ENCODE measurements at places on chromosomes 1 and 21.

- no peak for DNase-seq
Measured at GRCh38 chr1:45542591-45542990, 8.0 kb upstream of the AKR1A1 start.

- DNase-seq, result peak; percentile 31
Measured at GRCh38 chr1:58290685-58291372, 255.7 kb downstream of the OMA1 start.

DNA sequence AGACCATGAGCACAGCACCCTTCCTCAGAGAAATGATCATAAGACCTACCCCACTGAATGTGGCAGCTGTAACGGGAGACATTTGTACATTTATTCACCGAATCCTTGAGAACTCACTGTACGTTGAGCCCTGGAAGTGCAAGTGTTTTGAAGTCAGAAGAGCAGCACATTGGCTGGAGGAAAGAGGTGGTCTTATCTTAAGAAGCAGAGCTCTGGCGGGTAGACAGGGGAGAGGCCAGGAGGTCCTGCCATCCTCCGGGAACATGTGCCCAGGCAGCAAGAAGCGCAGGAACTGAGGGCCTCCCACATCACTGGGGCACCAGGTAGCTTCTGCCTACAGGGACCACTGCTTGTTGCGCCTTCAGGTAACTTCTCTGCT lies 169.2 kb upstream of the IRF2BP2 start:
- DNase-seq, result no peak

DNA sequence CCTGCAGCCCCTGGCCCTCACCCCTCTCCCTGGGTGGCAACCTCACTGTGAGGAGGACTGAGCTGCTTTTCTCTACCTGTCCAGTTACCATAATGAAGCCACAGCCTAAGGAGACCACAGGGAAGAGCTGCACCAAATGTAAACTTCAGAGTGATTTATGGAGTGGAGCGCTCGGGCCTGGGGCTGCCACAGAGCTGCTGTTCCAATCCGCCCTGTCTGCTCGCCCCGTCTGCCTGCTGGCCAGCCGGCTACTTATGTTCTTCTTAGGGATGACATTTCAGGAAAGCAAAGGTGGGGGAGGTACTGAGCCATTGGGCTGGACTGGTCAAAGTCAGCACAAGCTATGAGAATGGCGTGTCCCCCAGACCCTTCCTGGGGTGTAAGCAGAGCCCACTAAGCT lies 17.9 kb downstream of the SYT6 start:
- DNase-seq, result no peak

GRCh38 chr1:235292790-235293189 lies 35.2 kb downstream of the ARID4B start:
- no peak for DNase-seq

DNA sequence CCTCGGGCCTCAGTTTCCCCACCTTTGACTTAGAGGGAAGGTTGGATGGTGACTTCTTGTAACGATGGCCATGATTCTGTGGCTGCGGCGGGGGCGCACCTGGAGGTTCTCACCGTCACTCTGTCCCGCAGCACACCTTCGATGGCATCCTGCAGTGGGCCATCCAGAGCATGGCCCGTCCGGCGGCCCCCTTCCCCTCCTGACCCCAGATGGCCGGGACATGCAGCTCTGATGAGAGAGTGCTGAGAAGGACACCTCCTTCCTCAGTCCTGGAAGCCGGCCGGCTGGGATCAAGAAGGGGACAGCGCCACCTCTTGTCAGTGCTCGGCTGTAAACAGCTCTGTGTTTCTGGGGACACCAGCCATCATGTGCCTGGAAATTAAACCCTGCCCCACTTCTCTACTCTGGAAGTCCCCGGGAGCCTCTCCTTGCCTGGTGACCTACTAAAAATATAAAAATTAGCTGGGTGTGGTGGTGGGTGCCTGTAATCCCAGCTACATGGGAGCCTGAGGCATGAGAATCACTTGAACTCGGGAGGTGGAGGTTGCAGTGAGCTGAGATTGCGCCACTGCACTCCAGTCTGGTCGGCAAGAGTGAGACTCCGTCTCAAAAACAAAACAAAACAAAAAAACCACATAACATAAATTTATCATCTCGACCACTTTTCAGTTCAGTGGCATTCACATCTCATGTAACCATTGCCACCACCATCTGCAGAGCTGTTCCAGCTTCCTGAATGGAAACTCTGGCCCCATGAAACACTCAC lies 2.1 kb upstream of the PFKL start:
- DNase-seq, result peak; percentile 95

DNA sequence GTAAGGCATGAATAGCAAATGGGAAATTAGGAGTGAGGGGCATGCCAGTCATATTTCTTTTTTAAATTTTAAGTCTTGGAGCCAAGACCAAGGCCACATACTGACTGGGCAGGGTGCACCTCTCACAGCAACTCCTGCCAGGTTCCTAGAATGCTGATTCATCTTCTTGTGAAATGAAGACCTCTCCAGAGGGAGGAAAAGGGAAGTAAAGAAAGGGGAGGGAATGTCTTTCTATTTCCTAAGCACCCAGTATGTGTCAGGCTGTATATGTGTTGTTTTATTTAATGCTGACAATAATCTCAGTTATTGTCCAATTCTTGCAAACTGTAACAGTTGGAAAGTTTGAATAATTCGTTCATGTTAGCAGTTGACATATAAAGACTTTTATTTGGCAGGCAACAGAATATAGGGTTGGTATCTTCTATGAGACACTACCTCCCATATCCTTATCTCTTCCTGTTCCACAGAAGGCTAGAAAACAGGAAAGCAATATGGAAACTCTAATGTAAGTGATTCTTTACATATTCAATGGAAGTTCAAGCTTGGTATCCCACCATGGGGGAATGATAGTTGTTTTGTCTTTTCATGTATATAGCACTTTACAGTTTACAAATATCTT lies 259.1 kb upstream of the USP24 start:
- peak; percentile 48 for DNase-seq

DNA sequence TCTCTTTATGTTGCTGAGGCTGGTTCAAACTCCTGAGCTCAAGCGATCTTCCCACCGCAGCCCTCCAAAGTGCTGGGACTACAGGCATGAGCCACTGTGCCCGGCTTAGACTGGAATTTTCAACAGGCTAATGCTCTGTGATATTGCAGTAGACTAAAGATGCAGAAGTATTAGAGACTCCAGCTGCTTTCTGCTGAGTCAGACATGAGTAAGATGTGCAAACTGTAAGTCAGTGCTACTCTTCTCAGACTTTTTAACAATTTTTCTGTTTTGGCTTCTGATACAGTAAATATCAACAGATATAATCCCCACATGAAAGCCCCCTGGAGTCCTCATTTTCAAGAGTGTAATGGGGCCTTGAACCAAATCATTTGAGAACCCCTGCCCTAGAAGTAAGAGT lies 29.3 kb upstream of the NLRP3 start:
- peak; percentile 42 for DNase-seq

DNA sequence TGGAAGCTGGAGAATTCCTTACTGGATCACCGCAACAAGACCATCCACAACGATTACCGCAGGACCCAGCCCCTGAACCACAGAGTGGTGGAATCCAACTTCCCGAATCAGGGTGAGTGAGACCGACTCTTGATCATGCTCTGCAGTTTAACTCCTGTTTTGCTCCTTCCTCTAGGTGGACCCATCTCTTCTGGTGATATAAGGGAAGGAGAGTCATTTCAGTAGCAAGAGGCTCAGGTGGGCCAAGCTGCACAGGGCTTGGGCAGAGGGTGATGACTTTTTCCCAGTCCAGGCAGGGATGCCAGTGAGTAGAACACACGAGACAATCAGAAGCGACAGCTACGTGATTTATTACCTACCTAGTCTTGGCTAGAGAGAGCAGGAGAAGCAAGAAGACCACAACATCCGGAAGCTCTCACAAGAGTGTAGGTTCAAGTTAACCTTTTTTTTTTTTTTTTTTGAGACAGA lies 25.2 kb downstream of the CA6 start:
- DNase-seq, result no peak

DNA sequence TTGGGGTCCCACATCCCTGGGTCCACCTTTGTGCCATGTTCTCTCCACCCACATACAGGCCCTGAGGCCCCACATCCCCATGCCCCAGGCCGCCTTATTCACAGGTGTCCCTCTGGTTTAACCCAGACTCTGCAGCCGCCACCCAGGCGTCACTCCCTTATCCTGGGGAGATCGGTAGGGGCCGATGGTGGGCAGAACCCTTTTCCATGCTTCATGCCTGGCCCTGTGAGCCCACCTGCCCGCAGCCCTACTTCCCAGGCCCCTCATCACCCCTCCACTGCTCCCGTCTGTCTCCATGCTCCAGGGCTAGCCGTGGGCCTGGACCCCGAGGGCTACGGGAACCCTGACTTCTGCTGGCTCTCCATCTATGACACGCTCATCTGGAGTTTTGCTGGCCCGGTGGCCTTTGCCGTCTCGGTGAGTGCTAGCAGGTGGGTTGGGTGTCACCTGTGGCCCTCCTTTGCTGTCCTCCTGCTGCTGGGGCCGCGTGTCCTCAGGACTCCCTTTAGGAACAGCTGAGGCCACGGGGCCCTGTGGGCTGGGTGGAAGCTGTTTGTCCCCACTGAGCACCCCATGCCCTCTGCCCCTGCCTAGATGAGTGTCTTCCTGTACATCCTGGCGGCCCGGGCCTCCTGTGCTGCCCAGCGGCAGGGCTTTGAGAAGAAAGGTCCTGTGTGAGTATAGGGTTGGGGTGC lies 12.2 kb downstream of the PSRC1 start:
- DNase-seq, result no peak

- no peak for DNase-seq
Measured at GRCh38 chr1:170735366-170736263, 71.7 kb downstream of the PRRX1 start.

- DNase-seq, result no peak
Measured at GRCh38 chr1:182145441-182145840, 83.9 kb upstream of the ZNF648 start.

DNA sequence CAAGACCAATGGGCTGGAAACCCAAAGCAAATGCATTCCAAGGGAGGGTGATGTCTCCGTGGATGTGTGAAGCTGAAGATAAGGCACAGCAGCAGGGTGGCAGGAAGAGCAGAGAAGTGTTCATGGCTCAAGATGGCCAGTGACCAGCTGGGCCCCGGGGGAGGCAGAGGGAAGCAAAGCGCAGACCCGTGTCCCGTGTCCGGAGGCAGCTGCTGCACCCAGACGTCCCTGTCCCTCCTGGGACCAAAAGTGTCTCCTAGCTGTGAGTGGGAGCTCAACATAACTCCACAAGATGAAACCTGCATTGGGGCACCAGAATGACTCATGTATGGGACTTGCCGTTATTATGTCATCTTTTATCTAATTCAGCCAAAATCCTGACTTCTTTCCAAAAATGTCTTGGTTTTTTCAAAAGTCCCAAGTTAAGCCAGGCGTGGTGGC lies 118.2 kb downstream of the RIPK4 start:
- DNase-seq, result peak; percentile 77

- no peak for DNase-seq
Measured at GRCh38 chr1:152020849-152021248, 16.0 kb downstream of the S100A11 start.

DNA sequence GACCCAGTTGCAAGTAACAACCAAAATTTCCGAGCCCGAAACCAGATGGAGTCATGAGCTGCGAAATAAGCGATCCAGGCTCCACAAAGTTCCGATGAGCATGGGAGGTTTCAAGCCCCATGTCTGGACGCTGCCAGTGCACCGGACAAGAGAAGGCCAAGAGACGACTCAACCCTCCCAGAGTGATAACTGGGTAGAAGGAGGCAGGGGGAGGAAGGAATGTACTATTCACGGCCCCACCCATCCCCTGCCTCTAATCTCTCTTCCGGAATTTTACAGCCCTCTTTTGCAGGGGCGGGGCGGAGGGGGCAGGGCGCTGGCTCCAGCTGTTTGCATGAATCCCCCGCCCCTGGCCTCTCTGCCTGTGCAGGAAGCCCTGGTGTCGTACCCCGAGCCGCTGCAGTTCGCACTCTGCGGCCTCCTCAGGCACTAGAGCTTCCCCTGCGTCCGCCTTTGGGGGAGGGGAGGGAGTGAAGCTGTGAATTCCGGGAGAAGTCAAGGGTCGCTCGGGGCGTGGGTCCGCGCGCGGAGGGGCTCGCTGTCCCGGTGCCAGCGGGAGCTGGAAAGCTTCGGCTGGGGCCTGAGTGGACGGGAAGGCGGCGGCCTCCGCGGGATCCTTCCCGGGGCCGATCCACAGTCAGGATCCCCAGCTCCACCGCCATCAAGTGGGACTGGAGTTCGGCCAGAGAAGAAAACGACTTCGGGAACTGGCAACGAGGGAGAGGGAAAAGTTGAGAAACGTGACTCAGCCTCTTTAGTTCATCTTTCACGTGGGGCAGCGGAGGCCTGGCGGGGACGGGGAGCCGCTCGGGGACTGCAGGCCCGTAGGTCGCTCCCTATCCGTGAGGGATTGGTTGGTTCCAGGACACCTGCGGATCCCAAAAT lies 6.3 kb upstream of the PTP4A2 start:
- peak; percentile 88 for DNase-seq

GRCh38 chr1:55938376-55938850 lies 641.0 kb downstream of the PLPP3 start:
- no peak for DNase-seq

DNA sequence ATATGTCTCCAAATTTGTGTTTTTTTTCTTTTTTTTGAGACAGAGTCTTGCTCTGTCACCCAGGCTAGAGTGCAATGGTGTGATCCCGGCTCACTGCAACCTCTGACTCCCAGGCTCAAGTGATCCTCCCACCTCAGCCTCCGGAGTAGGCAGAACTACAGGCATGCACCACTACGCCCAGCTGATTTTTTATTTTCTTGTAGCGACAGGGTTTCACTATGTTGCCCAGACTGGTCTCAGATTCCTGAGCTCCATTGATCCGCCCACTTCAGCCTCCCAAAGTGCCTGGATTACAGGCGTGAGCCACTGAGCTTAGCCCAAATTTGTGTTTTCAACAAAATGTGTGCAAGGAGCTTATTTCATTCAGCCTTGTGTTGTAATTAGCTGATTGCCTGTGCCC lies 59.0 kb upstream of the IFFO2 start:
- DNase-seq, result no peak

- no peak for DNase-seq
Measured at GRCh38 chr1:176785056-176785455, 322.1 kb downstream of the PAPPA2 start.

- DNase-seq, result no peak
Measured at GRCh38 chr1:206003854-206004800, 932 bp upstream of the RAB7B start.

- DNase-seq, result peak; percentile 24
Measured at GRCh38 chr1:31244326-31244725, 4.6 kb upstream of the NKAIN1 start.

GRCh38 chr1:232611834-232612233 lies 18.1 kb downstream of the SIPA1L2 start:
- DNase-seq, result no peak

DNA sequence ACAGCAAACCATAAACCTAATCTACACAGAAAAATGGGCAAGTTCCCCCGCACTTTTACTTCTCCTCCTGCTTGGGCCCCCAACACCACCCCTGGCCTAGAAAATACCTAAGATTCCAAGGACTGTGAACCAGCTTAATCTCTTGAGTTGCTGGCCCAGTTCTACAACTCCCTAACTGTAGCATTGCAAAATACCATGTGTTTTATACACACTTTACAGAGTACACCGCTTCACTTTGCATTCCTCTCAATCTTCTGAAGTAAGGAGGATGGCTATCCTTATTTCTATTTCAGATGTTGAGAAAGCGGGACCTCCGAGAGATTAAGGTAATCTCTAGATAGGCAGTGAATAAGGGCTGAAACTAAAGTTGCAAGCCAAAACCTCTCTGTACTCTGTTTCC lies 408.3 kb upstream of the NR5A2 start:
- no peak for DNase-seq
